Activated CD4-positive, alpha-beta T cell treated with anti-CD3 and anti-CD28 coated beads, Interleukin-2, amount 10 ng/mL, durations not matched to agents 24 days and 14 days (primary cell): ENCODE measurements at places on chromosomes 13 and 19. TPM values are rescaled to one million over a fixed set of nuclear protein-coding genes. Genes with fewer than 3 reads are reported as not detected.
A peak's percentile ranks its signal among the peaks of the same experiment; 100 is the strongest.

Gene PTH2
- not detected in 2 replicates for total RNA-seq

Gene VSTM1
- not detected in 2 replicates for total RNA-seq

Gene LRRC4B
- total RNA-seq = 0.12 TPM in 1 of 2 replicates, not detected in the other

Gene CNN1
- total RNA-seq = not detected in 2 replicates

Gene LHB
- total RNA-seq = not detected in 2 replicates

Gene ATP4B
- total RNA-seq = not detected in 2 replicates

Gene KLF1
- total RNA-seq = 0.77 and 1.2 TPM in 2 replicates

Gene TSC22D1
- total RNA-seq = 4.7 and 6.5 TPM in 2 replicates

Gene WASF3
- 0.07 and 0.36 TPM in 2 replicates for total RNA-seq

DNA sequence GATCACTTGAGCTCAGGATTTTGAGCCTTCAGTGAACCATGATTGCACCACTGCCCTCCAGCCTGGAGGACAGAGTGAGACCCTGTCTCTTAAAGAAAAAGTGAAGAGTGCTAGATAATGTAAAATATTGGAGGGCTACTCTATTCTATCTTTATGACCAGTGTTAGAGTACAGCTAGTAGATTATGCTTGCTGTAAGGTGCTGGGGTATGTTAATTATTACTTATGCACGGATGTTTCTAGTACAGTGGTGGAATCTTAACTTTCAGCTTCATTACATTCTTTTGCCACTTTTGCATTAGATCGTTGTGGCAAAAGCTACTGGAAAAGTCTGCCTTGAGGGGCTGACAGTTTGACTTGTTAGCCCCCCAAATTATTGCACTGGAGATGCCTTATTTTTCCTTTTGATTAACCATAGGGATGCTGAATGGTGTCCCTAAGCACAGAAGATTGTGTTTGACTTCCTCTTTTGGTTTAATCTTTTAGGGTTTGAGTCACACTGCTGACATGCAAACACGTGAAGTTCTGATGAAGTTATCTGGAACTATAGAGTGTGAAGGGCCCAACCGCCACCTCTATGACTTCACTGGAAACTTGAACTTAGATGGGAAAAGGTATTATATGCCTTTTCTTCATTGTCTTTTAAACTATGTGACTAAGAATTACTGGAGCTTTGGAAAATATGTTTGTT is 169.8 kb downstream of the ATP8A2 start:
- H3K36me3 ChIP-seq = no peaks in the 10 kb centered on the region
- no peak for DNase-seq
- no peaks in the 10 kb centered on the region for H3K4me1 ChIP-seq
- H3K27me3 ChIP-seq = peaks cover 17% of the 10 kb centered on the region
- no peak overlapping the region for H3K4me3 ChIP-seq
- H3K27ac ChIP-seq = no peak overlapping the region

DNA sequence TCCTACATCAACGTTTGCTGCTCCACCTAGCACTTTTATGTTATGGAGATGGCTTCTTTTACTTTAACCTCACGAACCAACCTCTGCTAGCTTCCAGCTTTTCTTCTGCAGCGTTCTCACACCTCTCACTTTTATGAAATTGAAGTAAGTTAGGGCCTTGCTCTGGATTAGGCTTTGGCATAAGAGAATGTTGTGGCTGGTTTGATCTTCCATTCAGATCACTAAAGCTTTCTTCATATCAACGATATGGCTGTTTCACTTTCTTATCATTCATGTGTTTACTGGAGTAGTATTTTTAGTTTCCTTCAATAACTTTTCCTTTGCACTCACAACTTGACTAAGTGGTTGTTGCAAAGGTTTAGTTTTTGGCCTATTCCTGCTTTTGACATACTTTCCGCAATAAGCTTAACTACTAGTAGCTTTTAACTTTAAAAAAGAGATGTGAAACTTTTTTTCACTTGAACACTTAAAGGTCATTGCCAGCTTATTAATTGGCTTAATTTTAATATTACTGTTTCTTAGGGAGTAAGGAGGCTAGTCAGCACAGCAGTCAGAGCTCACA is 60.0 kb upstream of the SPRY2 start:
- H3K4me1 ChIP-seq = peaks cover 7% of the 10 kb centered on the region
- H3K27me3 ChIP-seq = no peaks in the 10 kb centered on the region
- no peak overlapping the region for H3K27ac ChIP-seq
- no peak for DNase-seq

GRCh38 chr19:892243-892893 is 619 bp downstream of the MED16 start:
- peak overlapping the region; percentile 87 for H3K27ac ChIP-seq
- H3K4me1 ChIP-seq = peaks cover 17% of the 10 kb centered on the region
- peak; percentile 73 for DNase-seq
- H3K27me3 ChIP-seq = no peaks in the 10 kb centered on the region

DNA sequence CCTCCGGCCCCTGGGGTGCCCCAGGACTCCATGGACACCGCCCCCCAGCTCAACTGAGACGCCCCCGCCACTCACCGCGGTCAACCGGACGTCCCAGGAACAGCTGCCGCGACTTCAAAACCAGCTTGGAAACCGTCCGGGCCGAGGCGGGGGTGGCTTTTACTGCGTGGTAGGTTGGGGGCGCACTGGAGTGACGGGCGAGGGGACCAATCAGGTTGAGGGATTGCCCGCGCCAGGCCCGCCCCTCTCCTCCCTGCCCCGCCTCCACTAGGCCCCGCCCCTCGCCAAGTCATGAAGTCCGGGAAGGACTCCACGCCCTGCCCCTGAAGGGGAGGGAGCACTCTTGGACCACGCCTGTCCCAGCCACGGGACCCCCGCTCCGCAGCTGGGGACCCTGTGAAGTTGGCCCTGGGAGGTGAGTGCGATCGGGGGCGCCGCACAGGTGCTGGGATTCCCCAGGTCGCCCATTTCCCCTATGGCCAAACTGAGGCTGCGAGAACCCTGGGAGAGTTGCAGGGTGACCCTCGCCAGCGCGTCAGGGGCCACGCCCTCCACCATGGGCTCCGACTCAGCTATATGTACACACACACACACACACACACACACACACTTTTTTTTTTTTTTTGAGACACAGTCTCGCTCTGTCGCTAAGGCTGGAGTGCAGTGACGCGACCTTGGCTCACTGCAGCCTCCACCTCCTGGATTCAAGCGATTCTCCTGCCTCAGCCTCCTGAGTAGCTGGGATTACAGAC is at the start of gene PLIN3:
TSS of gene PLIN3 (minus strand) at position 134 of the 752 bp plus-strand sequence. CDS start 6,273 bp downstream, outside the sequence.
- no peaks in the 10 kb centered on the region for H3K36me3 ChIP-seq
- H3K4me3 ChIP-seq = peak within 1 kb of the TSS; percentile 85
- peak within 1 kb of the TSS; percentile 83 for H3K27ac ChIP-seq
- no peaks in the 10 kb centered on the region for H3K27me3 ChIP-seq
- H3K4me1 ChIP-seq = peaks cover 27% of the 10 kb centered on the region

DNA sequence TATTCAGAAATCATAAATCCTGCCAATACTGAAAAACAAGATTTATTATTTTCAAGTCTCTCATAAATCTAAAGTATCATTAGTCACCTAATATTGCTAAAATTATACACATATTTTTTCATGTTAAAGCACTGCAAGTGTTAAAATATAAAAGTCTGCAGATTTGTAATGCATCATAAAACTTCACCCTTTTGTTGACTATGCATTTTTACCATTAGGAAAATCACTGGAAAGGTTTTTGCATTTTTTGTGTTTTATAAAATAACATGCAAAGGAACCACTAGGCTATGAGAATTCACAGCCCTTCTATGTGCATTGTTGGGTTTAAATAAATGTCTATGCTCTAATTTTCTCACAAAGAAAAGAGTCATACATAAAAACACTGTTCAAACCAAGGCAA is 407.3 kb downstream of the DACH1 start:
- H3K4me3 ChIP-seq = no peak overlapping the region
- no peak for DNase-seq
- no peaks in the 10 kb centered on the region for H3K36me3 ChIP-seq
- no peaks in the 10 kb centered on the region for H3K4me1 ChIP-seq
- H3K27ac ChIP-seq = no peak overlapping the region

DNA sequence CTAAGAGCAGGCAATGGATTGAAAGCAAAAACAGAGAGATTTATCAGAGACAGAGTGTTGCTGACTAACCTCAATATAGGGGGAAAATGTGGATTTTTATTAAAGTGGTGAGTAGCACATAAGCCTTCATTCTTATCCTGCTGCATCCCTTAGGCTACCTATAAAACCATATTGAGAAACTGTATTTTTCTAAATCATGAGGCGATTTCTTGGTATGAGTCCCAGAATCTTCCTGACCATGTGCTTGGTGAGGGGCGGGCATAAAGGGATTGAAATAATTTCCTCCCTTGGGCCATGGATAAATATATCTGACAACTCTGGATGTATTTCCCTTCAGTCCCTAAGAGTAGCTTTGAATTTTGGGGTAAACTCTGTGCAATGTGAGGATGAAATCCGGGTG is 72.8 kb downstream of the EFNB2 start:
- H3K27ac ChIP-seq = no peak overlapping the region
- no peak for DNase-seq
- H3K36me3 ChIP-seq = no peaks in the 10 kb centered on the region
- no peak overlapping the region for H3K4me3 ChIP-seq
- H3K27me3 ChIP-seq = peaks cover 5% of the 10 kb centered on the region

- peak; percentile 81 for DNase-seq
- peaks cover 14% of the 10 kb centered on the region for H3K4me1 ChIP-seq
- H3K36me3 ChIP-seq = peaks cover 49% of the 10 kb centered on the region
- H3K4me3 ChIP-seq = peak overlapping the region; percentile 98
- H3K27me3 ChIP-seq = no peaks in the 10 kb centered on the region
- H3K27ac ChIP-seq = peak overlapping the region; percentile 94
Observed at GRCh38 chr19:19642506-19643157, 825 bp downstream of the GMIP start.

DNA sequence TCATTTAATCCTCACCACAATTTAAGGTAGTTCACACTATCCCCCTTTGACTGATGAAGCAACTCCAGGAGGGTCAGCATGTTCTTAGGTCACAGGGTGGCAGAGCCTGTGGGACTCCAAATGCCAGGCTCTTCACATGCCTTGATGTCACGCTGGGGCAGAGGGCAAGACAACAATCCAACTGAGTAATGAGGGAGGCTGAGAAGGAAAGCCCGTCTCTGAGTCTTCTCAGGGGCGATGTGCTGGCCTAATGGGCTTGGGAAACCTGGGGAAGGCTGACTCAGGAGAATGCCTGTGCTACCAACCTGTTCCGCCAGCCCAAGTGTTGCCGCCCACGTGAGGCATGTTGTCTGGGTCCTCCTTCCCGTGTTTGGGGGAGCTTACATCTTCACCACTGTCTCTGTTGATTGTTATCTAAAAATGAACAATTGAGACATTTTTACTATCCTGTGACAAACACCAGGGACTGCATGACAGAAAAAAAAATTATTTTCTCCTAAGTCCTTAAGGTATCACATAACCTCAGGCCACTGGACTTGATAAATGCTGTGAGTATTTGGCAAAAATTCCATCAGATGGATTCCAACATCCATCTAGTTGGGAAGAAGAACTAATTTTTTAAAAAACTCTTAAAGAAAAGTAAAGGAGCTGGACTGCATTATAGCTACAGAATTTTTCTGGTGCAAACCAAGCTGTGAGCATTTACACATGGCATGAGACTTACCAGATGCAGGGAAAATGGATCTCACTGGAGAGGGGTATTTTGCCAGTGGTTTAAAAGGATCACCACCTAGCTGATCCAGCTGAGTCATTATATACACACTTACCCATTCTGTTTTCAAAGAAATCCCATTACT is 157.5 kb downstream of the RGCC start:
- no peak overlapping the region for H3K4me3 ChIP-seq
- no peaks in the 10 kb centered on the region for H3K27me3 ChIP-seq
- no peak for DNase-seq
- no peak overlapping the region for H3K27ac ChIP-seq
- H3K36me3 ChIP-seq = peaks cover 21% of the 10 kb centered on the region

DNA sequence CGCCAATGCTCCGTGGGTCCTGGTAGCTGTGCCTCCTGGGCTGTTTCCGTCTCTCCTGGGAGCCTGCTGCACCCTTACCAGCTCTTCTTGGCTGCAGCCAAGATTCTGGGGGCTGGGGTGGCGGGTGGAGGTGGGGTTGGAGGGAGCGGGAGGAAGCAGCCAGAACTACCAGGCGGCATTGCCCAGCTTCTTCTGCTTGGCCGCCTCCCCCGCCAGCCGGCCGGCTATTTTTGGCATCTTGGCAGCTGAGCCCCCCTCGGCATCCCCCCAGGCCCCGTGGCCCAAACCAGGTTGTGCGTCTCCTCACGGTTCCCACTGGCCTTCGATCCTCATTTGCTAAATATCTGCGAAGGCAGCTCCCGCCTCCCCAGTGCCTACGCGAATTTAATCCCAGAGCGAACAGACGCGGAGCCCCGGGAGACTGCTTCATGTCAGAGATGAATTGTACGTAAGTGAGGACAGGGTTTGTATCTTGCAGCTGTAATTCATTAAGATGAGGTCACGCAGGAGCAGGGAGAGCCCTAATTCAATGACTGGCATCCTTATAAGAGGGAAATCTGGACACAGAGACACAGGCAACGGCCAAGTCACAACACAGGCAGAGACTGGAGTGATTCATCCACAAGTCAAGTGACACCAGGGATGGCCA is 12.8 kb upstream of the PEAK3 start:
- peaks cover 6% of the 10 kb centered on the region for H3K4me1 ChIP-seq
- DNase-seq = no peak
- H3K4me3 ChIP-seq = no peak overlapping the region
- peaks cover 13% of the 10 kb centered on the region for H3K36me3 ChIP-seq
- no peak overlapping the region for H3K27ac ChIP-seq

DNA sequence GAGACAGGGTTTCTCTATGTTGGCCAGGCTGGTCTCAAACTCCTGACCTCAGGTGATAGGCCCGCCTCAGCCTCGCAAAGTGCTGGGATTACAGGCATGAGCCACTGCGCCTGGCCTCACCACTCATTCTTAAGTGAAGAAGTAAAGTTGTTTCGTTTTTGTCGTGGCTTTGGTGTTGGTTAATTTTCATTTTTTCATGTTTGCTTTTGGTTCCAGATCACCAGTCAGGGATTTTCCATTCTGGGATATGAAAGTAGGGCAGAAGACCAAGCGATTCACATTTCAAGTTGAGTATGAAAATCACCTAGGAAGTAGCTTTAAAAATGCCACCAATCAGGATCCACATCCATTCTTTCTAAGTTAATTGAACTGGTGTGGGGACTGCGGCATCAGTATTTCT is 289.9 kb downstream of the DIAPH3 start:
- no peak for DNase-seq
- no peaks in the 10 kb centered on the region for H3K4me1 ChIP-seq
- no peak overlapping the region for H3K27ac ChIP-seq
- no peak overlapping the region for H3K4me3 ChIP-seq
- H3K27me3 ChIP-seq = no peaks in the 10 kb centered on the region

GRCh38 chr13:72637561-72637960 is 89.9 kb downstream of the MZT1 start:
- DNase-seq = no peak
- H3K36me3 ChIP-seq = no peaks in the 10 kb centered on the region
- peaks cover 2% of the 10 kb centered on the region for H3K27me3 ChIP-seq
- no peak overlapping the region for H3K27ac ChIP-seq
